B cell (primary cell): ENCODE measurements at places on chromosomes 7 and 10. TPM values are rescaled to one million over a fixed set of nuclear protein-coding genes. Genes with fewer than 3 reads are reported as not detected.

- H3K27ac ChIP-seq: no peak overlapping the region
- H3K36me3 ChIP-seq: no peaks in the 10 kb centered on the region
- no peak for DNase-seq
- H3K27me3 ChIP-seq: no peaks in the 10 kb centered on the region
- H3K4me3 ChIP-seq: no peak overlapping the region
These were observed 694.8 kb downstream of the KCNMA1 start for GRCh38 chr10:76942628-76943416.

- no peak for DNase-seq
- no peak overlapping the region for H3K4me3 ChIP-seq
- H3K36me3 ChIP-seq: no peaks in the 10 kb centered on the region
- no peak overlapping the region for H3K27ac ChIP-seq
- H3K4me1 ChIP-seq: no peaks in the 10 kb centered on the region
These were observed 80.3 kb downstream of the AMPH start for GRCh38 chr7:38550836-38551235.

GRCh38 chr10:14531974-14532373, 201.2 kb upstream of the FRMD4A start:
- DNase-seq: no peak
- H3K27ac ChIP-seq: no peak overlapping the region
- no peaks in the 10 kb centered on the region for H3K4me1 ChIP-seq
- H3K36me3 ChIP-seq: peaks cover 75% of the 10 kb centered on the region

DNA sequence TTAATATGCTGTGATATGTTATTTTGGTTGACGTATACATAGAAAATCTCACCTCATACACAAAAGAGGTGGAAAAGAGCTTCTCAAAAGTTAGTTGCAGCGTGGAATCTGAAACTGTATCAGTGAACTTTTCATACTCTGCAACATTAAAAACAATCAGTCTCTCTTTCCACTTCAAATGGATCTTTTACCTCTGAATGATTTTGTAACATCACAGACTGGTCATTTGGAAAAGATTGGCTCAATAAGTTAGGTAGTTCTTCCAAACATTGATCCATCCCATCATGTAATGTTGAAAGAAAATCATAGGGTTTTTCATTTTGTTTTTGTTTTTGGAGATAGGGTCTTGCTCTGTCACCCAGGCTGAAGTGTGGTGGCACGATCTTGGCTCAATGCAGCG, 131.1 kb downstream of the AHR start:
- H3K4me3 ChIP-seq: no peak overlapping the region
- H3K27ac ChIP-seq: no peak overlapping the region
- no peaks in the 10 kb centered on the region for H3K36me3 ChIP-seq
- H3K27me3 ChIP-seq: no peaks in the 10 kb centered on the region
- H3K4me1 ChIP-seq: no peaks in the 10 kb centered on the region
- no peak for DNase-seq

GRCh38 chr7:8320174-8320573, 58.2 kb upstream of the ICA1 start:
- H3K4me1 ChIP-seq: no peaks in the 10 kb centered on the region
- no peaks in the 10 kb centered on the region for H3K36me3 ChIP-seq
- peaks cover 23% of the 10 kb centered on the region for H3K27me3 ChIP-seq
- DNase-seq: no peak
- no peak overlapping the region for H3K4me3 ChIP-seq

- no peaks in the 10 kb centered on the region for H3K36me3 ChIP-seq
- peaks cover 29% of the 10 kb centered on the region for H3K27me3 ChIP-seq
- H3K27ac ChIP-seq: no peak within 1 kb of the TSS
- DNase-seq: no peak
These were observed at the start of gene INHBA for GRCh38 chr7:41702635-41703371. Gene INHBA, minus strand, starts transcription at chr7:41703090. Its CDS starts 2,716 bp downstream, at chr7:41700374.

GRCh38 chr10:103855424-103855823, at the start of gene SH3PXD2A:
Gene SH3PXD2A, minus strand, starts transcription at chr10:103855576. Its CDS starts 310 bp downstream, at chr10:103855266.
- H3K4me3 ChIP-seq: peak within 1 kb of the TSS; percentile 41
- H3K4me1 ChIP-seq: peaks cover 18% of the 10 kb centered on the region
- H3K27me3 ChIP-seq: no peaks in the 10 kb centered on the region

DNA sequence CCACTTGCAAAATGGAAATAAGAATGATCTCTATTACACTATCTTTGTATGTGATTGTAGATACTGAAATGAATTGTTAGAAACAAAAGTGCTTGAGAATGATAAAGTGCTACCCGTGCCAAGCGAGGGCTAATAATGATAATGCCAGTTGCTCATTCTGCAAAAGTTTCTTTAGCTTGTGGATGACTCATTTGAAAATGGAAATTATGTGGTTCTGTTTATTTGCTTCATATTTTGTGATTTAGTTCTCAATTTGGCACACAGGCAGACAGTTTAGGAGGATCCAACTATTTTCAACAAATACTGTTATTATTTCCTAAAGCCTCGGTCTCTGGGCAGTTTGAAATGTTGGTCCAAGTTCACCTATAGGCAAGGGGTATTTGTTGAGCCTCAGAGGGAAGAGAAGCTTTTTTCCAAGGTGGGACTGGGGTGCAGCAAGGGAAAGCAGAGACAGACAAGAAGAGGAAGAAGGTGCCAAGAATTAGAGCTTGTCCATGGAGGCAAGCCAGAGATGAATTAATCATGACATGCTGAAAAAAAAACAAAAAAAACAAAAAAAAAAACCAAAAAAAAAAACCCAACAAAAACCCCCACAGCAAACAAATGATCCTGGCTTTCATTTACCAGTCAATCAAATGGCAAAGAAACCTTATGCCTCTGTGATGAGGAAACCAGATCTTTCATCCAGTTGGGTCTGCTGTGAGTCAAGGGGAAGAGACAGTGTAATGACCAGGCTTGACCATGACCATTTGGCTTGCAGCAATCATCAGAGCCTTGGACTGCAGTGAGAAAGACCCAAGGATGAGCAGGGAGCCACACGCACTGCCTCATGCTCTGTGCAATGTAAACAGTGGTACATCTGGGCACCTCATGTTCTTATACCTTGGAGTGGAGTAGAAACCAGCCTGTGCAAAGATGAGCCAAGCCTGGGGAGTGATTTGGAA, 285.0 kb upstream of the HABP2 start:
- no peak for DNase-seq
- no peak overlapping the region for H3K4me3 ChIP-seq
- no peaks in the 10 kb centered on the region for H3K36me3 ChIP-seq
- H3K4me1 ChIP-seq: peaks cover 4% of the 10 kb centered on the region
- no peaks in the 10 kb centered on the region for H3K27me3 ChIP-seq

Gene FAM25C
- not detected in 2 replicates for polyA plus RNA-seq

Gene CALHM1
- polyA plus RNA-seq: 0.06 and 0.16 TPM in 2 replicates

Gene CTAGE8
- polyA plus RNA-seq: 0.91 TPM in 2 replicates

Gene PRPS1L1
- not detected in 2 replicates for polyA plus RNA-seq

Gene TBX20
- not detected in 2 replicates for polyA plus RNA-seq

Gene TSPAN15
- 0.13 and 0.27 TPM in 2 replicates for polyA plus RNA-seq
